ENCODE measurements at places on chromosomes 7 and 10.

DNA sequence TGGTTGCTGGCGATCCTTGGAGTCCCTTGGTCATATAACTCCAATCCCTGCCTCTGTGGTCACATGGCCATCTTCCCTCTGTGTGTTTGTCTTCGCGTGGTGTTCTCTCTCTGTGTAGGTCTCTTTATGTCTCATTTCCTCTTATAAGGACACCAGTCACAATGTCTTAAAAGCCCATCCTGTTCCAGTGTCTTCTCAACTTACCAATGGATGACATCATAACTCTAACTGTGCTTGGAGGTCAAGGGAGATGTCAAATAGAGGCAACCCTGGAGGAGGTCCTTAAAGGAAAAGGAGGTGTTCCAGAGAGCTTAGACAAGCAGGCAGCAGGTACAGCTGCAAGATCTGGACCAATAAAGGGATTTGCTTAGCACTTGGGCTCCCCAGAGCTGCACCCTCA, 143.0 kb downstream of the BUB3 start:
- no peak for DNase-seq

DNA sequence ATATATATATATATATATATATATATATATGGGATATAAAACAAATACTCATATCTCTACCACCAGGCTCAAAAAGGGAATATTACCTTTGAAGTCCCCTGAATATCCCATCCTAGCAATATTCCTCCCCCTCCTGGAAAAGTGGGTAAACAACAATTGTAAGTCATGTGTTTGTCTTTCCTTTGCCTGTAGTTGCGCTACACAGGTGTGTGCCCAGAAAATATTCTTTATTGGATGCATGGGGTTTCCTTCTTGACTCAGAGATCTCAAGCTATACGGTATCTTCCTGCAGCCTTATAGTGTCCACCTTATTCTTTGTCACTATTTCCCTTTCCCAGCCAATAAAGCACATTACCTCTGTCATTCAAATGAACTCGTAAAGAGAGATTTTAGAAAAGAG, 54.2 kb downstream of the MET start:
- no peak for DNase-seq

GRCh38 chr10:95547791-95548435, 13.3 kb downstream of the SORBS1 start:
- no peak for DNase-seq

DNA sequence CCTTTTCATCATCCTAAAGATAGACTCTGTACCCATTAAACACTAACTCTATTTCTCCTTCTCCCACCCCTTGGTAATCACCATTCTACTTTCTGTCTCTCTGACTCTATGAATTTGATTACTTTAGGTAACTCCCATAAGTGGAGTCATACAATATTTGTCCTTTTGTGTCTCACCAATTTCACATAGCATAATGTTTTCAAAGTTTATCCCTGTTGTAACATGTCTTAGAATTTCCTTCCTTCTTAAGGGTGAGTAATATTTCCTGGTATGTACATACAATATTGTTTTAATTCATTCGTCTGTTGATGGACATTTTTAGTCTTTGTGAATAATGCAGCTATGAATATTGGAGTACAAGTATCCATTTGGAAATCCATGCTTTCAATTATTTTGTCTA, 50.9 kb upstream of the CDCA7L start:
- no peak for DNase-seq

DNA sequence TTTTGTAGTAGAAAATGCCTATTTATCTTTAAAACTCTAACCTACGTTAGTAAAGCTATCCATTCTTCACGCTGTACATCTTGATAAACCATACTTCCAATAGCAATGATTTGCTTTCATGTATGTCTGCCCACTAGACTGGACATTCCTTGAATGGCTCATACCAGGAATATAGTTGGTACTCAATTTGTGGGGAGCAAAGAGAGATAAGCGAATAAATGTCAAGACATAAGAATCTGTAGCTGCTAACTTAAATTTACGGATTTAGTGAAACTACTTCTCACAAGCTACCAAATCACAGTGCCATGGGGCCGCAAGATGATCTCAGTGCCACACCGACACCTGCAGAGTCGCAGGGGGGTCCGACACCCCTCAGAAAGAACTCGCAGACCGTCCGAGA, 763 bp upstream of the RALA start:
- no peak for DNase-seq

GRCh38 chr7:31958226-31958625, 112.0 kb downstream of the PDE1C start:
- no peak for DNase-seq

DNA sequence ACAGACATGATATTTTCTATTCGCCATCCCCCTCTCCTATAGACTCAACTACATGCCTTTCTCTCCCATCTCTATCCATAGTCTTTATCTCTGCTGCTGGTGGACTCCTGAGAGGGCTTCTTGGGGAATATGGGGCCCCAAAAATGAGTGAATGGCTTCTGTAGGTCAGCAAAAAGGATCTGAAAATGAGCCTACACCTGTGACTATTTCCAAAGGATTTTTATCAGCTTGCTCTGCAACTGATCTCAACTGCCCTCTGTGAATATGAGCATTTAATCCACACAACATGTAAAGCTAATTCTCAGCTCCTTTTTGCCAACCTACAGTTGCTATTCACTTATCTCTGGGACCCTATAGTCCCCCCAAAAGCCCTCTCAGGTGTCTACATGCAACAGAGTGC, 36.2 kb downstream of the PRSS2 start:
- DNase-seq, result no peak

GRCh38 chr10:72260976-72261783, 12.5 kb upstream of the DDIT4 start:
- DNase-seq, result no peak

DNA sequence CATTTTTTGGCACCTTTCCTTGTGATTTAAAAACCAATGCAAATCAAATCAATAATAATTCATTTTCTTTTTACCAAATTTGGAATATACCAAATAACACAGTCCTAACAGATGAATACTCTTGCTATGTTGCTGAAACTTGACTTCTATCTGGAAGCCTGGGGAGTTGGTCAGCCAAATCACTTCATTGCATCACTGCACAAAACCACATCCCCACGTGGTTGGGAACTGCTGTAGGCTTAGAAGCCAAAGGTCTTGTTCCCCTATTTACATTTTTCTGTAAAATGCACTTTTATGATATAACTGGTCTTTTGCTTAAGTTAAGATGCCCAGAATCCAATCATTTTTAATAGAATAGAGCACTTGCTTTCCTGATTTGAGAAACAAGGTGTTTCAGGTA, 15.2 kb downstream of the GPR85 start:
- DNase-seq, result no peak

- DNase-seq, result no peak
Observed at GRCh38 chr10:16440396-16441133, 3.8 kb downstream of the PTER start.

Data from NCI-H524 treated with DMSO at 0.1 percent for 48 hours (cell line).